NCI-H460 (cell line): ENCODE measurements at places on chromosomes 3 and 15. TPM values are rescaled to one million over a fixed set of nuclear protein-coding genes. Genes with fewer than 3 reads are reported as not detected.

GRCh38 chr3:20046556-20046955 is 6.3 kb downstream of the KAT2B start:
- DNase-seq: no peak

The GOLGA8T gene
- 0.35 and 0.52 TPM in 2 replicates for total RNA-seq

The RASL12 gene
- 0.07 TPM in 1 of 2 replicates, not detected in the other for total RNA-seq

DNA sequence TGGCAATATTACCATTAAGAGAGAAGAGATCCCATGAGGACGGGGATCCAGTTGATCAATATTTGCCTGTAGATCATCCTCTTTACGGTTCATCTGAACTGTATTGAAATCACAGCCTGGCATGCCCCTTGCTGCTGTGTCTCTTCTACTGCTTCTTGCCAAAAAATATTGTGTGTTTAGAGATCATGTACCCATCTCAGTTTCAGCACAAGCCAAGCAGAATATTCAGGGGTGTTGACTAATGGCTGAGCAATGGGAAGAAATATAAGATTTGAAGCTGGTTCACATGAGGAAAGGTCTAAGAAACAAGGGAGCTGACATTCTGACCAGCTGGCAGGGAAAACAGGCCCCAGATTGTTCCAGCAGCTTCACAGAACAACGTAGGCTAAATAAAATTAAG is 21.3 kb downstream of the ATP13A5 start:
- DNase-seq: no peak

- no peak for DNase-seq
These were observed 271.9 kb downstream of the FEZF2 start for GRCh38 chr3:62101488-62101887.

DNA sequence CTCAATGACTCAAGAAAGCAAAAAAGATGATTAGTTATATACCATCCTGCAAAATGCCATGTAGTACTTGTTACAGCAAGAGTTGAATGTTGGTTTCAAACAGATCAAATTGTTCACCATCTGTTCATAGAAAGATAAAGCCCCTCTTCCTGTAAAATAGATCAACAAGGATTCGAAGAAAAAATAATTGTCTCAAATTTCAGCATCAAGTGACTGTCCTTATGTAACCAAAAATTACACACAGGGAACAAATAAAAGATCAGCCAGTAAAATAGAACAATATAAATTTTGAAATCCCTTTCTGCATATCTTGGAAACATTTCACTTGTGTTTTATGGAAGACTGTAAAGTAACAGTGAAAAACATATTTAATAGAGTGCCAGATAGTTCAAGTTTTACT is 165.1 kb upstream of the STAC start:
- DNase-seq: no peak

GRCh38 chr15:46872981-46873330 is 844.3 kb upstream of the SEMA6D start:
- DNase-seq: no peak

DNA sequence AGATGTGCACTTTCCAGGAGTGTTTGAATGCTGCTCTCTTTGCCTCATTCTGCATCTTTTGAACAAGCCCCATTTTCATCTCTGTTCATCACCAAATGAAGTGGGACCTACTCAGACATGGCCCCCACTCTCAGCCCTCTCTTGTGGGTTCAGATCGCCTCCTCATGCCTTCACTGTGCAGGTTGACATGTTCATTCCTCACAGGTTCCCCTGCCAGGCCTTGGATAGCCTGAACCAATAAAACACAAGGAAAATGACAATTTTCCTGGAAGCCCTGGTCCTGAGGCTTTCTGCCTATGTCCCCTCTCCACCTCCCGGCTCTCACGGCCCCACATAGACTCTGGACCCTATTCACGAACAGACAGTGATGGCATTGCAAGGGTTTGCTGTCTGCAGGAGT is 17.7 kb downstream of the KLF15 start:
- no peak for DNase-seq

The EFCC1 gene
- total RNA-seq: not detected in 2 replicates

- DNase-seq: no peak
These were observed 53.7 kb downstream of the CD47 start for GRCh38 chr3:108036984-108037741.

The OIP5 gene
- total RNA-seq: 20.9 and 21.4 TPM in 2 replicates

- DNase-seq: no peak
These were observed 114.0 kb downstream of the MAGI1 start for GRCh38 chr3:65924762-65925161.

The DISP2 gene
- total RNA-seq: 0.12 and 1.0 TPM in 2 replicates

The ACAN gene
- not detected in 2 replicates for total RNA-seq

The LRTM1 gene
- total RNA-seq: not detected in 2 replicates

- DNase-seq: no peak
These were observed 236.9 kb upstream of the IL12A start for GRCh38 chr3:159751752-159752151.

The ANKRD63 gene
- not detected in 2 replicates for total RNA-seq

The ANKRD34C gene
- total RNA-seq: not detected in 2 replicates

DNA sequence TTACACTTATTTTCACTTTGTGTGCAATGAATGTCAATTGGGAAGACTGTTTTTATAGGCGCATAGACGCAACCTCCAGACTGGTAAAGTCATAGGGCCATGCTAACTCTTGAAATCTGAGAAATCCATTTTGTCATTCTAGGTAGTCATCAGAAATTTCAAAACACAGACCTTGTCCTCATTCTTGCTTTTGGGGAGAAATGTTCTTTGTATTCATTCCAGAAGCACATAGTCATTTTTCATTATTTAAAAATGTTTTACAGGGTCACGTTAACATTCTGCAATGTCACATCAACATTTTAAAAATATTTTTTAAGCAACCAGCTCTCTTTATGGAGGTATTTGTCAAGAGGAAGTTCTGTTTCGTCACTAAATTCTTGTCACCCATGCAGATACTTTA is 898.4 kb downstream of the PDCD6IP start:
- DNase-seq: no peak

DNA sequence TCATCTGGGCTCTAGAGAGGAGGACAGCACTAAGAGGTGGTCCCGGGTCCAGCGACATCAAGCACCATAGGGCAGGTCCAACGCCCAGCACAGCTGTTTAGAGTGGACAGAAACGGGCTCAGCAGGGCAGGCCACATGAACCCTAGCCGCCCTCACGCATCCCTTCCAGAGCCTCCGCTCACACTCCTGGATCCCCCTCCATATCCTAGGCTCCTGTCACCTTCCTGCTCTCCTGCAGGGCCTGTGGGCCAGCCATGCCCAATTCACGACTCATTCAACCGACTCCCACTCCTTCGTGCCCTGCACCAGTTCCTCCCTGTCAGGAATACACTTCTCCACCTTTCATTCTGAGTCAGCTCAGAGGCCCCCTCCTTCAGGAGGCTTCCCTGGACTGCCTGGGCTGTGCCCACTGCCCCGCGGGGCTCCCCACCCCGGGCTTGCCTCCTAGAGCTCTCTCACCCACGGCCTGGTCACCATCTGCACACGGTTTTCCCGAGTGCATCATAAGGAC is 90.2 kb downstream of the LINGO1 start:
- no peak for DNase-seq

The UQCC5 gene
- total RNA-seq: 5.4 and 18.0 TPM in 2 replicates

DNA sequence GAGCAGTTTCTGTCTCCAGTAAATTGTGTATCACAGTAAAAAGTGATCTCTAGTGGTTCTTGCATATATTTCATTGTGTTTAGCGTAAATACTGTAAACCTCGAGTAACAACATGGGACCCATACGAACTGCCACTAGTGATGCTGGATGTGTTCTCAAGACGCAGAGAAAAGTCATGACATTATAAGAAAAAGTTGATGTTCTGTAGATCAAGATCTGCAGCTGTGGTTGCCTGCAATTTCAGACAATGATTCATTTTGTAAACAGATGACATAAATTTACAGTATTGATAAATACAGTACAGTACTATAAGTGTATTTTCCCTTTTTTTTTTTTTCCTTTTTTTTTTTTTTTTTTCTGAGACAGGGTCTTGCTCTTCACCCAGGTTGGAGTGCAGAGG is 100.1 kb downstream of the DPH6 start:
- no peak for DNase-seq

- DNase-seq: no peak
These were observed 177.5 kb downstream of the RAB11A start for GRCh38 chr15:66046751-66047150.

DNA sequence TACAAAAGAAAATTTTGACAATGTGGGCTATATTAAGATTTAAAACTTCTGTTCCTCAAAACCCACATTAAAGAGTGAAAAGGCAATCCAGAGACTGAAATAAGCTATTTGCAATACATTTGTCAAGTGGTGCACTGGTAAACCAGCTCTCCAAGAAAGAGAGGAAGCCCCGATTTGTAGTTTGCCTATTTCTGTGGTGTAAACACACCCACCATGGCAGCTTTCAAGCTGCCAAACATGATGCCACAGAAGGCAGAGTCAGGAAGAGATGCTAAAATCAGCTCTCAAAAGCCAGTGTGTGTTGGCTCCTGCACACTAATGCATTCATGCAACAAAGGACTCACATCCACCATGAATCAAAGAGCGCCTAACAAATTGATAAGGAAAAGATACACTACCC is 17.5 kb downstream of the RFTN1 start:
- DNase-seq: no peak

- DNase-seq: no peak
These were observed 203.6 kb upstream of the SLCO3A1 start for GRCh38 chr15:91649831-91650321.

DNA sequence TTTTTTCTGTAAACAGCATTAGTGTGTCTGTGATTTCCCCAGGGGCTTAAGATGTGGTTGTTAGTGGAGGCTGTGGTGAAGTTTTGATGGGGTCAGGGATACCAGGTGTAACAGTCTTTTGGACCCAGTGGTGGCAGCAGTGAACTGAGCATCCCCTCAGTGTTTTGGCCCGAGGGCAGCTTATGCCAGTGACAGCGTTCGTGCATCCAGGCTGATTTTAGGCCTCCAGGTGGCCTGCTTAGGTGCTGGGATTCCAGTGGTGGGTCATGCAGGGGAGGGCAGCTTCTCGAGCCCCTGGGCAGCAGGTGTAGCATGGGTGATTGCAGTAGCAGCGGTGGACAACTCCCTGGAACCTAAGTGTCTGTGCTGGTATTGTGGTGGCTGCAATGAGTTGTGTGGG is 29.2 kb downstream of the STT3B start:
- DNase-seq: no peak

DNA sequence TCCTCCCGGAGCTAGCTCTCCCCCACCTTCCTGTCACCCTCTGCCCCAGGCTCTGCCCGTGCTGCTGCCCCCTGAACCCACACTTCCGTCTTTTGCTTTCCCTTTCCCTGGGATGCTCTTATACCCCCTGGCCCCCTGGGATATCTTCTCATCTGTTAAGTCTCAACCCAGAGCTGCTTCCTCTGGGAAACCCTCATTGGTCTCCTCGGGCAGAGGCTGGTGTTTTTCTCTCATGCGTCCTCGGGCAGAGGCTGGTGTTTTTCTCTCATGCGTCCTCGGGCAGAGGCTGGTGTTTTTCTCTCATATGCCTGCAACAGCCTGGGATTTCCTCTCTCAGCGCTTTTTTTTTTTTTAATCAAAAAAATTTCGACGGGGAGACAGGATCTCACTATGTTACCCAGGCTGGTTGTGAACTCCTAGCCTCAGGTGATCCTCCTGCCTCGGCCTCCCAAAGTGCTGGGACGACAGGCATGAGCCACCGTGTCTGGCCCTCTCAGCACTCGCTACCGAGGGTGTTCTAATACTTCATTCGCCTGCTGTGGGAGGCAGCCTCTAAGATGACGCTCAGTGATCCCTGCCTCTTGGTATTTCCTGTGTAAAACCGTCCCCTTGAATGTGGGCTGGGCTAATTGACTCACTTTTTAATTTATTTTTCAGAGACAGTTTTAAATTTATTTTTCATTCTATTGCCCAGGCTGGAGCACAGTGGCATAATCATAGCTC is 62.7 kb upstream of the TFRC start:
- no peak for DNase-seq

GRCh38 chr3:72309661-72310418 is 524.9 kb upstream of the PROK2 start:
- DNase-seq: no peak

The CCDC13 gene
- total RNA-seq: 0.87 and 2.8 TPM in 2 replicates

The CCR2 gene
- not detected in 2 replicates for total RNA-seq

GRCh38 chr3:143302638-143303171 is 183.1 kb downstream of the CHST2 start:
- DNase-seq: no peak

DNA sequence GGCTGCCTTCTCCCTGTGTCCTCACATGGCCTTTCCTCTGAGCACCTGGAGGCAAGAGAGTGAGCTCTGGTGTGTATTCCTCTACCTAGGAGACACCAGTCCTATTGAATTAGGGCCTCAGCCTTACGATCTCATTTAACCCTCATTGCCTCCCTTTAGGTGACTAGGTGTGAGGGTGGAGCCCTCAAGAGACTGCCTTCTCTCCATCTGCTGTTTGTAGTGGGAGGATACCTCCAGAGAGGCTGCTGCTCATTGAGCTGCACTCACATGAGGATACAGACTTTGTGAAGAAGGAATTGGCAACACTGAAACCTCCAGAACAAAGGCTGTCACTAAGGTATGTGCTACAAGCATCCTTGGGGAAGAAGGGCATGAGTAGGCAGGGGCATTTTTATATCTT is at the start of gene CCR8:
TSS of gene CCR8 (plus strand) at position 217 of the 400 bp plus-strand sequence. CDS start 2,623 bp downstream, outside the sequence.
- DNase-seq: no peak

The KY gene
- not detected in 2 replicates for total RNA-seq

The TTLL13 gene
- 0.10 and 0.43 TPM in 2 replicates for total RNA-seq

- DNase-seq: no peak
These were observed 79.9 kb downstream of the GTPBP8 start for GRCh38 chr3:113070681-113071113.

GRCh38 chr15:99426431-99427105 is 139.2 kb upstream of the MEF2A start:
- DNase-seq: no peak

The ZIC4 gene
- total RNA-seq: not detected in 2 replicates

The SNTN gene
- total RNA-seq: not detected in 2 replicates

The PRICKLE2 gene
- total RNA-seq: not detected in 2 replicates

GRCh38 chr15:58918239-58918638 is 15.2 kb downstream of the SLTM start:
- no peak for DNase-seq

- no peak for DNase-seq
These were observed 47.4 kb downstream of the GPR171 start for GRCh38 chr3:151155409-151156128.

The GPR171 gene
- not detected in 2 replicates for total RNA-seq

The ADCY5 gene
- 0.20 TPM in 1 of 2 replicates, not detected in the other for total RNA-seq

DNA sequence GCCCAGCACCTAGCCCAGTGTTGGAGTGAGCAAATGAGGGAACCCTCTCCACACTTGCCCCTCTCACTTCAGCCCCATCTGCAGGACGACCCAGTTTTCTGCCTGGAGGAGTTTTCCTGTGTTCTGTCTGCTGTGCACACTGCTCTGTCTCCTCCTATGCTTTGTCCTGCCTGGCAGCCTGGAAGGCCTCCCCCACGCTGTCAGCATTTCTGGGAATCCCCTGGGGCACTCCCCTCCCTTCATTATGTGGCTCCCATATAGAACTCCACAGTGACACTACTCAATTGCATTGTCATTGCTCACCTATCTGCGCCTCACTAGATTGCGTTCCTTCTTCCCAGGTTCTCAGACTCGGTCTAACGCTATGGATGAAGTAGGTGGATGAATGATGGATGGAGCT is 13.9 kb downstream of the CLSTN2 start:
- DNase-seq: no peak

GRCh38 chr15:89139613-89140499 is 51.6 kb downstream of the ABHD2 start:
- no peak for DNase-seq
